Fibroblast of pulmonary artery (primary cell): ENCODE measurements at places on chromosomes 1 and 21.

DNA sequence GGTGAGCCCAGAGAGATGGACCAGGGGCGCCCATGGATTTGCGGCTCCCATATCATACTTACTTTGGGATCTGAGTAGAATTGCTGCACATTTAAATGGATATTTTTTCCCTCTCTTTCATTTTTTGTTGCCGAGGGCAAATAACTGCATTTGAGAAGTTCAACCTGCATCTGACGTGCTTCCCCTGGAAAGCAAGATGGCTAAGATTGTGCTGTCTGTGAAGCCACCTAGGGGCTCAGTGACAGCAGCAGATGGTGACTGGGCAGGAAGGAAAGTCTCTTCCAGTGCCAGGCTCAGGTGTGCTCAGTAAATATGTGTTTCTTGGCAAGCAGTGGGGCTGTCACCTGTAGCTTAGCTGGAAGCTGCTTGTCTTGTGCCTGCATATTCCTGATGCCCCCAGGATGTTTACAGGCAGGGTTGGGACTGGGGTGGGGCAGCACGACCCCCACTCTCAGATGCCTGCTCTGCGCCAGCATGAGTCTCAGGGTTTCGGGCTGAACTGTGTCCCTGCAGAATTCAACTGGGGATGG is 59.8 kb upstream of the ETV3 start:
- no peak for DNase-seq

DNA sequence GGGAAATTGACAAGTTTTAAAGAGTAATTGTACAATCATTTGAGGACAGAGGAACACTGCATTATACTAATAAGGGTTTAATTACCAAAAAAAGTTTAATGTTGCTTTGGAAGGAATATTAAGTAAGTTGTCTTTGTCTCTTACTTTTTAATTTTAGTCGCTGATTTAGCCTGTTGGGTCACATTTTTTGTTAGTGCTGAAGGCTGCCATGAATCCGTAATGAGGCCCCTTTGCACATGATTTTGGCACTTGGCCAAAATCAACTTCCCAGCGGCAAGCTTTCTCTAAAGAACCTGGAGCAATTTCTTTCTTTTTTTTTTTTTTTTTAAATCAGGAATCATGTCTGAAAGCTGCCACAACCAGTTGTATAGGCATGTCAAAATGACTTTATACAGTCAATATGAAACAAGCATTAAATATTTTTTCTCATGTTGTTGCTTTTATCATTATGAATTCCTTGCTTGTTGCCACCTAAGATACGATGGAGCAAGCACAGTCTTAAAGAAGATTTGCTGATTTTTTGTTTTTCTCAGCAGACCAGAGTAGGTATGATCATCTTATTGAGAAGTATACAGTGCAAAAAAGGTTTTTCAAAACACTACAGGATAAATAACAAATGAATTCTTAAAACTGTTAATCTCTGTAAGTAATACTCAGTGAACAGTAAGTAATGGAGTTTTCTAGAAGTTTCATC is 690.4 kb downstream of the USP25 start:
- DNase-seq = peak; percentile 80

DNA sequence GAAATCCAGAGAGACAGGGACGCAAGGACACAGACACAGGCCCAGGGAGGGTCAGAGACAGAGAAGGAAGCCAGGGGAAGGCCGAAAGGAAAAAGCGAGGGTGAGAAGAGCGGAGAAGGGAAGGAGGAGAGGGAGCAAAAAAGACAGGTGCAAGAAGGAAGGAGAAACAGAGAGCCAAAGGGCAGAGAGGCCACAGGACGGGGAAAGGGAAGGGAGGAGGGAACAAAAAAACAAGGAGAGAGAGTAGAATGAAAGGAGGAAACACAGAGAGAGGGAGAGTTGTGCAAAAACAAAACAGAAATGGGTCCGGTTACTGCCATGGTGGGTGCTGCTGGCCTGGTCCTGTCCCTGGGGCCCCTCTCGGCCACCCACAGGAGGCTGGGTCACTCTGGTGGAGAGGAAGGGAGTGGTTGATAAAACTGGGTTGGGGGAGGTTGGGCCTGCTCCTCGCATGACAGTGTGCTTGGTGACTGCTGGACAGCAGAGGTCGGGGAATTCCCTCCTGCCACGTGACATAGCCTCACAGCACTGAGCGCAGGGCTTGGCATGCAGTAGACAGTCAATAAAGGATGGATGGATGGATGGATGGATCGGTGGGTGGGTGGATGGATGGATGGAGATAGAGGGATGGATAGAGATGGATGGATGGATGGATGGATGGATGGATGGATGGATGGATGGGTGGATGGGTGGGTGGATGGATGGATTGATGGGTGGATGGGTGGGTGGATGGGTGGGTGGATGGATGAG is 64.8 kb downstream of the RAP1GAP start:
- DNase-seq = no peak

DNA sequence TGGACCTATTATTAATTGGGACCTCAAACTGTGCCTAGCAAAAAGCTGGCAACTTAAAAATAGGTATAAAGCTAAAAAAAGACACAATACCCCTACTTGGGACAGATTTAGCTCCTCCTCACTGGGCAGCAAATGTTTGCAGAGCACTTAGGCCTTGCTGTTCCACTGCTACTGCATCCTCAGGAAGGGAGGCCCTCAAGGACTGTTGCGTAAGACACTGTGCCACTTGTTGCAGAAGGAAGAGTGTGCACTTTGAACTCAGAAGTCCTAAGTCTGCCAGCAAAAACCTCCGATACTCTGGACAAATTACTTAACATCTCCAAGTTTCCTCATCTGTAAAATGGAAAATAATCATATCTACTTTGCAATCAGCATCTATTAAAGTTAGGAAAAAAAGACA is 322.9 kb downstream of the BARHL2 start:
- peak; percentile 33 for DNase-seq

- no peak for DNase-seq
Observed at GRCh38 chr1:22918644-22919043, 54.0 kb downstream of the LACTBL1 start.

- DNase-seq = no peak
Observed at GRCh38 chr1:62230718-62231117, 36.1 kb downstream of the L1TD1 start.

- no peak for DNase-seq
Observed at GRCh38 chr1:44501047-44501890, 96.2 kb downstream of the RNF220 start.

- DNase-seq = no peak
Observed at GRCh38 chr1:65104854-65105534, 43.0 kb upstream of the AK4 start.

GRCh38 chr21:44489962-44490361 is 34.7 kb downstream of the LRRC3 start:
- DNase-seq = no peak

- DNase-seq = peak; percentile 78
Observed at GRCh38 chr21:31198575-31198974, 145.5 kb downstream of the TIAM1 start.

- no peak for DNase-seq
Observed at GRCh38 chr1:202160377-202160940, at the start of gene PTPN7. PTPN7 (minus strand) TSS chr1:202160602; CDS start chr1:202159402, 1,200 bp downstream.

- no peak for DNase-seq
Observed at GRCh38 chr1:198858033-198858432, 219.2 kb downstream of the PTPRC start.

GRCh38 chr1:175733722-175734121 is 9.7 kb downstream of the TNR start:
- no peak for DNase-seq

DNA sequence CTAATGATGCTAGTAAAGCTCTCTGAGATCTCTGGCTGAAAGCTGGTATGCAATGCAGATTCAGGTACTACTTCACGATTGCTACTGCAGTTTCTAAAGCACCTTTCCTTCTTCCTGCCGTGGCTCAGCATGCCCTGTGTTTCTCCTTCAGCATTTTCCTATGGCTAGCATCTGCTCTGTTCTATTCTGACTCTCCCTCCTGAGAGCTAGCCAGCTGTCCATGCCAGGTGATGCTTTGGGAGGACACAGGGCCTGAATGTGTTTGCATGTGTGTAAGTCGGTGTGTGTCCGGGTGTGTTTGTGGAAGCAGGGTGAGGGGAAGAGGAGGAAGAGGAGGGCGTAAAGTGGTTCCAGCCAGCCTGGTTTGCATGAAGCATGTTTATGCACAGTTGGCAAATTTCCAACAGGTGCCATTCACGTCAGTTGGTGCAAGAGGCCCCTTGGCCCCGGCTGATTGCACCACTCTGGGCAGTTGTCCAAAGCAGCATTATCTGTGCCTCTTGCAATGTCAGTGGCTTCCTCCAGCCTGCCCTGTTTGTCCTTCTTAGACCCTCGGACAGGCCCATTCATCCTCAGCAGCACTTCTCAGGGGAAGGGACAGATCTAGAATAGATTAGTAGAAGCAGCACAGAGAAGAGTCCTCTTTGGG is 433.3 kb downstream of the DISC1 start:
- no peak for DNase-seq

- no peak for DNase-seq
Observed at GRCh38 chr1:208683141-208683540, 439.0 kb upstream of the PLXNA2 start.

DNA sequence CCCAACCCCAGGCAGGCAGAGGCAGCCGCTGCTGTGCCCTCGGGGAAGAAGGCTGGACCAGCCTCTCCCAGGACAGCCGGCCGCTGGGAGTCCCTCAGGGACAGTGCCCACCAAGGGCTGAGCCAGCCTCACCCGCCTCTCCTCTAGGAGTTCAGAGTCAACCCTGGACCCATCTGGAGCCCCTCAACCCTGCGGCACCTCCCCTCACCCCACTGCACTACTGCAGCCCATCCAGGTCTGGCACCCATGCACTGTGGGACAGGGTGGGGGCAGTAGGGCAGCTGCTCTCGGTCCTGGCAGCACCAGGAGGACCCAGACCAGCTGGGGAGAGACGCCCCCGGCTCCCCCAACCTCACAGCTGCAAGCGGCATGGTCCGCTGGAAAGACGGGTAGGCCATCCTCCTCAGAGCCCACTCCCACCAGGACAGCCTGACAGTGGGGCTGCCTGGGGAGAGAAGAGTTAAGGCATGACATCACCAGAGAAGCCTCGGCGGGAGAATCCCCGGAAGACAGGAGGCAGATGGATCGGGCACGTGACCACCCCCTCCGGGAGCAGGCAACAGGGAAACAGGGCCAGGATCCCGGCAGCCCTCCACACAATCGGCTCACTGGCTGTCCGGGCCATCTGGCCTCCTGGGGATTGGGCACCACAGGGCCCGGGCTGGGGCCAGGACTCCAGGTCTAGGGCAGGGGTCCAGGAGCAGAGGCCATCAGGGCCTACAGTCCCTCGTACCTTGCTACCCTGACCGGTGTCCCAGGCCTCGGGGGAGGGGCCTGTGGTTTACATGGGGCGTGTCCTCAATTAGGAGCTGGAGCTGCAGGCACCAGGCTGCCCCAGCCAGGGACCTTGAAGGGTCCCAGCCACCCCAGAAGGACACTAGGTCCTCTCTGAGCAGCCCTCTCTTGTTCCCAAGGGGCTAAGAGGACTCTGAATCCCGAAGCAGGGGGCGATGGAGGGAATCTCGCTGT is 3.1 kb downstream of the ACAP3 start:
- peak; percentile 78 for DNase-seq

DNA sequence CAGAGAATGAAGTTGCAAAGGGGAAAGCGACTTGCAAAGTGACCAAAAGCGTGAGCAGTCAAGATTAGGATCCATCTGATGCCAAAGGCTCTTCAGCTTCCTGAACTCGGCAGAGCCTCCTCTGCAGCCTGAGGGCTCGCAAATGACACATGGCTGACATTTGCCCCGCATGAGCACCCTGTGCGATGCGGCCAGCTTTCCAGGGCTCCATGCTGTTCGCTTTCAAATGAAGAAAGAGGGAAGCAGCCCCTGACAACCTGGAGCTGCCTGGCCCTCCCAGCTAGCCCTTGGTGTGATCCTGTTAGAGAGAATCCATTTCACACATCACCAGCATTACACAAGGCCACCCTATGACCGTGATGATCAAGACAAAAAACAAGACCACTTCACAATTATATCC is 20.2 kb upstream of the FAM131C start:
- DNase-seq = no peak

DNA sequence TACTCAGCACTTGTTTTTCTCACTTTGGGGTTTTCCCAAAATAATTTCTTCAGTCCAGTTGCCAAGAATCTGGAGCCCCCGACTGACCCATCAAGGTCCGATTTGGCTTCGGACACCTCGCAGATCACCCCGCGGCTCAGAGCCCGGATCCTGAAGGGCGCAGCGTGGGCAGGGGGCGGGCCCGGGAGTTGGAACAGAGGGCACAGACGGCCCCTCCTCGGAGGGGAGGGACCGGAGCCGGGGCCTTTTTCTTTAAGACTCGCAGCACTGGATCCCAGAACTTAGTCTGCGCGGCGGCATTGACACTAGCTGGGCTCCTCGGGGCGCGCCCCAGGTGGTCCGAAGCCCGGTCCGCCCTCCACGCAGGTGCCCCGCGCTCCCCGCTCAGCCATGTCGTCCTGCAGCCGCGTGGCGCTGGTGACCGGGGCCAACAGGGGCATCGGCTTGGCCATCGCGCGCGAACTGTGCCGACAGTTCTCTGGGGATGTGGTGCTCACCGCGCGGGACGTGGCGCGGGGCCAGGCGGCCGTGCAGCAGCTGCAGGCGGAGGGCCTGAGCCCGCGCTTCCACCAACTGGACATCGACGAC is at the start of gene CBR3:
Gene CBR3 (plus strand): TSS at position 277 of the 588 bp plus-strand sequence. CDS start 114 bp downstream, at position 391.
- peak; percentile 79 for DNase-seq

DNA sequence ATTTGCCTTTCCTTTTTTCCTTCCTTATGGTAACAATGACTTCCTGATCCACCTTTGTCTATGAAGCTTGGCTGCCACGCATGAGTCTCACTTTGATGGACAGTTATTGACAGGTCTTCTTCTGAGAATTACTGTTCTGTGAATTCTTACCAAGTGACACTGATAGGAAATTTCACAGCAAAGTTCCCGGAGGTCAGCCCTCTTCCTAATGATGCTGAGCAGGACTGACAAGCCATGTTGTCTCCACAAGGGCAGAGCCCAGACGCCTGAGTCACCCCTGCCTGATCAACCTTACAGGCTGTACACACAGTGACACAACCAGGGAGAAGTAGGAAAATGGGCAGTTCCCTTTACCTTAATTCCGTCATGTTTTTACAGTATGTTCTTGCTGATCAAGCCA is 44.2 kb downstream of the ZC3H11B start:
- no peak for DNase-seq

DNA sequence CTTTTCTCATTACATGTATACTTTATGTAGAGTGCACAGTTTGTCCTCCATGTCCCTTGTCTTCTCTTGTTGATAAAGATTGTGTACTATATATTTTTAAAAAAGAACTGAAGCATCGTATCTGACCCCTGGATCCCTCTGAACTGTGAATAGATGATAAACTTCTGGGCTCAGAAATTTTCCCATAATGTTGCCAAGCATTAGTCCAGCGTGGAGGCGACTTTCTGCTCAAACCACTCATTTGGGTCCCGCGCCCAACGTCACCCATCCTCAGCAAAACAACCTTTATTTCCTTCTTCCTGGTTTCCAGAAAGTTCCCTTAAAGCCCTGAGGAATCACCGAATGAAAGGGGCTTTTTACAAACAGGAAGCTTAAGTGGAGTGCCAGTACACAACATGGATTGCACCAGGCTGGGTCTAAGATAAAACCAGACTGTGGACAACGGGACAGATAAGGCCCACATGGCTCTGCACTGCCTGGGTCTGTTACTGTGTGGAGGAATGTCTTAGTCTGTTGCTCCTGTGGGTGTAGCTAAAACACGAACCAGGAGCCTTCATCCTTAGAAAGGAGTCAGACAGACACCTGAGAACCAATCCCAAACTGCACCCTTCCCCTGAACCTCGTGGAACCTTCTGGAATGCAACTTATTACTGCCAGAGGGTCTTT is 15.6 kb downstream of the EVA1C start:
- DNase-seq = peak; percentile 63
